CD4-positive, alpha-beta T cell treated with Interleukin-6 for 4 hours (primary cell): ENCODE measurements at places on chromosomes 2 and 18.

- no peak for DNase-seq
These were observed 125.6 kb upstream of the CELF4 start for GRCh38 chr18:37691162-37691561.

DNA sequence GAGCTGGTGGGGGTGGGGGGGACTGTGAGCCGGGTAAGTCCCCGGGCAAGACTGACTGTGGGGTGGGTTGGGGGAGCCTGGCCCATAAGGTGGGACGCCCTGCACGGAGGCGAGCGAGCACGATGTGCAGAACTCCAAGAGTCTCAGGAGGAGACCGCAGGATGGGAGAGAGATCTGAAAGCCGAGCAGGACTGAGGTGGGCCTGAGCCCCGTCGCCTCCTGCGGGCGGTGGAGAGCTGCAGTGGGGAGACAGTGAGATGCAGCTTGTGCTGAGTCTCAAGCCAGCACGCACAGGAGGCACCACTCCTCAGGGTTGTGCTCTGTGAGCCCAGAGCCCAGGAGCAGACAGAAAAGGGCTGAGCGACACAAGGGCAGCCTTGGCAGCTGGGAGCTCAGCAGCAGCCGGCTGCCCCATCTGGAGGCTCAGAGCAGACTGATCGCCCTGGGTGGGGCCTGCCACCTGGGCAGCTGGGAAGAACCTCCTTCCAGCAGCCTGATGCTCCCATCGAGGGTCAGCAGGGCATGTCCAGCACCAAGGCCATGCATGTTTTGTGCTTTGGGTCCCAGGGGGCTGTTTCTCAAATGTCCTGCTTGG lies 15.9 kb downstream of the ARHGEF4 start:
- DNase-seq = no peak

- no peak for DNase-seq
These were observed 713 bp downstream of the ATOH8 start for GRCh38 chr2:85754313-85755095.

GRCh38 chr2:107669335-107669734 lies 157.4 kb upstream of the RGPD4 start:
- no peak for DNase-seq

DNA sequence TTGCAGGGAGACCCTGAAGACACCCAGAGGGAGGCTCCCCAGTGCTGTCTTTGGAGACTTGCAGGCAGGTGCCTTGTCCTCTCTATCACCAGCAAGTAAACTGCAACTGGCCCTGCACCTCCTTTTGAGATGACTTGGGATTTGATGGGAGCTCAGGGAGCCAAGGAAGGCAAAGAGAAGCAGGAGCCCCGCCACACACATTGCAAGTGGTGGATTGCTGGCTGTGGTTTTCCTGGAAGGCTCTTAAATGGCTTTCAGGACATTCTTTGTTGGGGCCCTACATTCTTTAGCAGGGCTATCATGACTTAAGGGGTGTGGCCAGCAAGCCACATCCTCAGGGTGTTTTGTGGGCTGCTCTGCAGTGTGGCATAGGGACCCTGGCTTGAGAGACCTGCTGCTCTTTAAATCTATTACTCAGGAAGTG lies 39.9 kb upstream of the CDC42EP3 start:
- peak; percentile 48 for DNase-seq

DNA sequence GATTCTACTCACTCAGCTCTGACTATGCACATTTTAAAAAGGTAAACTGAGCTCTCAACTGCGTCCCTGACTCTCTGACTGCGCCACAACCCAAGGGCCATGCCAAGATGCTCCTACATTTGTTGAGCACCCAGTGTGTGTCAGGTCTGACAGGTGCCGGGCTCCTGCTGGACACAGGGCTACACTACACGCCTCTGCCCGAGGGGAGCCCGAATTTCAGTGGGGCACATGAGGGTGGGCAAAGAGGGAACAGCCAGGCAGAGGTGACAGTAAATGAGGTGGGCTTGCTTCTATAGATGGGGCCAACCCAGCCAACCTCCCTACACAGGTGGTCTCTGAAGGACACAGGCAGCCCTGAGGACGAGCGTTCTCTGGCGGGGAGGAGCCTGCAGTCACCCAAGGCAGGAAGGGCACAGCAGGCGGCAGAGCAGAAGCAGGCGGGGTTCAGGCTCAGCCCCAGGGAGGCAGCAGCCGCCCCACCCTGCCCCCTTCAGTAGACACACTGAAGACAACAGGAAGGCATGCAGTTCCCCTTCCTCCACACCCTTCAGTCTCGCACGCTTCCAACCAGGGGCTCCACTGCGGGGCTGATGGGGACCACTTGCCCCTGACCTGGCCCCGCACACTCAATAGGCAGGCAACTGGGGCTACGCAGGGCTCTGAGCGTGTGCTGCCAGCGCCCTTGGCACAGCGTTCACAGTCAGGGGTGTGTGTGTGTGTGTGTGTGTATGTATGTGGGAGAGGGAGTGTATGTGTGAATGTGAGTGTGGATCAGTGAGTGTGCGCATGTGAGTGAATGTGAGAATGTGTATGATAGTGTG lies 98.4 kb downstream of the UXS1 start:
- peak; percentile 94 for DNase-seq

- DNase-seq = no peak
These were observed 9.9 kb downstream of the UBE2E3 start for GRCh38 chr2:180990337-180990736.

DNA sequence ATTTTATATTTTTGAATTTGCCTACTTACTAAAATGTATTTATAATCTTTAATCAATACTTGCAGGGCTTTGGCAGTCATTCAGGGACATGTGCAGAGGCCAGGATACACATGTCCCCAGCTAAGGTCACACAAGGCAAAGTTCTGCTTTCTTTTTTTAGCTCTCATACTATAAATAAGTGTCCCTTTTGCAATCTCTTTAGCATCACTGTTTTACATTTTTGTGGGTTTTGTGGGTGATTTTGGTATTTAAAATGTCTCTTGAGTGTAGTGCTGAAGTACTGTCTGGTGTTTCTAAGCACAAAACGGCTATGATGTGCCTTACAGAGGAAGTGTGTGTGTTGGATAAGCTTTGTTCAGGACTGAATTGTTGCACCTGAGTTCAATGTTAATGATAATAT lies 309.0 kb upstream of the GULP1 start:
- no peak for DNase-seq

GRCh38 chr2:95359501-95359930 lies 43.0 kb upstream of the FAHD2A start:
- no peak for DNase-seq

DNA sequence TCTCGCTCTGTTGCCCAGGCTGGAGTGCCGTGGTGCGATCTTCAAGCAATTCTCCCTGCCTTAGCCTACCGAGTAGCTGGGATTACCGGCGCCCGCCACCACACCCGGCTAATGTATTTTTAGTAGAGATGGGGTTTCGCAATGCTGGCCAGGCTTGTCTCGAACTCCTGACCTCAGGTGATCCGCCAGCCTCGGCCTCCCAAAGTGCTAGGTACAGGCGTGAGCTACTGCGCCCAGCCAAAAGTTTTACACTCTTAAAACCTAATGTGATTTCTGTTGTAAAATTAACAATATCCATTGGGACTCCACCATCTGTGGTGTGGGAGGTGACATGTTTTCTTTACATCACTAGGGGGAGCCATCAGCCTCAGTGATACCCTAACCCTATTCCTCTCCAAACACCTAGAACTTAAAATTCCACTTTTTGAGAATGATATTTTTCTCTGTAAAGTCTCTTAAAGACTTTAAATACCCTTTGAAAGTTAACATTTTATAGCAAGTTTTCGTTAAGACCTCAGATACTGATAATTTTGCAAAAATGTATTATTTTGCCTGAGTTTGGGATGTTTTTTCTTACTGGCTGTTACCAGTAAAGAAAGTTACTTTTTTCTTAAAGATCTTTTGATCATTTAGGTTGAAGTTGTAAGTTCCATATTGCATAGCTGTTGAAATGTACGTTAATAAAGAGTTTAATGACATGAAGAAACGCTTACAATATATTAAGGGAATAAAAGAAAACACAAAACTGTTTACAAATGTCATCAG lies 11.6 kb upstream of the EIF2AK2 start:
- DNase-seq = peak; percentile 43

GRCh38 chr2:213017404-213017803 lies 134.0 kb downstream of the IKZF2 start:
- no peak for DNase-seq

GRCh38 chr2:106863387-106863786 lies 22.6 kb downstream of the ST6GAL2 start:
- DNase-seq = no peak

DNA sequence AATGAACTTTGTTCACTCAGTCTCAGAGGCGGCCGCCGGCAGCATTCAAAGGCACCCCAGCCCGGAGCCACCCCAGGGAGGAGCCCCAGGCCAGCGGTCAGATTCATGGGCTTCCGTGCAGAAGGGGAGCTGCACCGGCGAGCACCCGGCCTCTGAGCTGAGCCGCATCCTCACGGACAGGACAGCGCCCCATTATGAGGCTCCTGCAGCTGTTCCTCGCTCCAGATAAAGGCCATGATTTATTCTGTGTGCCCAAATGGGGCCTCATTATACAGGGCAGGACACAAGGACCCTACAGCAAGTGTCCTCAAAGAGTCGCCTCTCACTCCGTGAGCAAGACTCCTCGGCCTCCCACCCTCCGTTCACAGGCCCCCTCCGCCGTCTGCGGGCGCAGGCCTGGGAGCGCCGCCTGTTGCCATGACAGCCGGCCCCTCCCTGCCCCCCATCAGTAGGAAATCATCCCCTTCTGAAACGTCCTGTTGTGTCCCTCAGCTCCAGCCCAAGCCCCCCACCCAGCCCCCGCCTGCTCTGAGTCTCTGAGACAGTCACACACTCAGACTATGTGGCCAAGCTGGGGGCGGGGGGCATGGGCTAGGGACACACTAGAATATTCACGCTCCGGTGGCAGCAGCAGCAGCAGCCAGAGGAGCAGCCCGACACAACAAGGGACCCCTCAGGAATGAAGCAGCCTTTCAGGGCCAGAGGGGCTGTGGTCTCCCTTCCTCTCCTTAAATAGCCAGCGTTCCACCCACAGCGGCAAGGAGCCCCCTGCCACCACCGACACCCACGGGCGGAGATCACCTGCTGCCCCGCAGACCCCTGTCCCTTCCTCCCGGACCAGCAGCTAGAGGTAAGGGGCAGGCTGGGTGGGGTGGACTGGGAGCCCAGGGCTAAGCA lies at the start of gene GPR17:
TSS of gene GPR17 (plus strand) at position 759 of the 897 bp plus-strand sequence. CDS start 4,583 bp downstream, outside the sequence.
- no peak for DNase-seq

DNA sequence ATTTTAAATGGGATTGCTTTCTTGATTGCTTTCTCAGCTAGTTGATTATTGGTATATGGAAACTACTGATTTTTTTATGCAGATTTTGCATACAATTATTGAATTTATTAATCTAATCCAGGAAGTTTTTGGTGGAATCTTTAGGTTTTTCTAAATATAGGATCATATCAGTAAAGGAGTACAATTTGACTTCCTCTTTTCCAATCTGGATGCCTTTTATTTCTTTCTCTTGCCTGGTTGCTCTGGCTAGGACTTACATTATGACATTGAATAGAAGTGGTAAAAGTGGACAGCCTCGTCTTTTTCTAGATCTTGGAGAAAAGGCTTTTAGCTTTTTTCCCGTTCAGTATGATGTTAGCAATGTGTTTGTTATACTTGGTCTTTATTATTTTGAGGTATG lies 51.3 kb downstream of the OTX1 start:
- no peak for DNase-seq

DNA sequence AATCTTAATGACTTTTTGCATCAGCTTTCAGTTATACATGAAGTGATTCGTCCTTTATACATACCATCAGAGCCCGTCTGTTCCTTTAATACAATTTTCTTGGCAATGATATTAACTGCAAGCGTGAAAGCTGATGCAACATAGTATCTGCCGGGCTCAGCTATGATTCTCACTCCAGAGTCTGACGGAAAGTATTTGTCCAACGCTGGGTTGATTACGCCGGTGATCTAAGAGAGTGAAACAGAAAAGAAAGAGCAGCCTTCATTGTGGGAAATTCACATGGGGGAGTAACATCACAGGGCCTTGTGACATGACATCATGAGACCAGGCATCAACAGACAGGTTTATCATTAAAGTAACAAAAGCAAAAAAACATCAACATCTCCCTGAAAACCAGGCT lies 6.2 kb downstream of the ODC1 start:
- no peak for DNase-seq

DNA sequence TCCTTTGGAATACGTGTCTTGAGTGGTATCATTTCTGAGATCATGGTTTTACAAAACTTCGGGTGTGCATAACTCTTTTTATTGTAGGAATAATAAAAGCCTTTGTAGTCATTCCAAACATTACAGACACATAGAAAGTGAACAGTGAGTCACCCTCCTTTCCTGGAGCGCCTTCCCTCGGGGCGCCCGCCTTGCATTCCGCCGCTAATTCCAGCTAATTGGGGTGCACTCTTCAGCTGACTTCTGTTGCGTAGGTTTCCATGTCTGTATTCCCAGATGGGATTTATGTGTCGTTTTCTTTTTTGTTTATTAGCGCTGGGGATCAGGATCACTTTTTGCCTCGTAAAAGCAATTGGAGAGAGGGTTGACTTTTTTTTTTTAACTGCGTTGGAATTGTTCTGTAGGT lies 18.7 kb downstream of the SH3BP4 start:
- no peak for DNase-seq

- DNase-seq = no peak
These were observed 389.6 kb upstream of the CDH19 start for GRCh38 chr18:66993492-66993891.

GRCh38 chr2:113157897-113158753 lies 15.6 kb upstream of the PSD4 start:
- DNase-seq = peak; percentile 43

DNA sequence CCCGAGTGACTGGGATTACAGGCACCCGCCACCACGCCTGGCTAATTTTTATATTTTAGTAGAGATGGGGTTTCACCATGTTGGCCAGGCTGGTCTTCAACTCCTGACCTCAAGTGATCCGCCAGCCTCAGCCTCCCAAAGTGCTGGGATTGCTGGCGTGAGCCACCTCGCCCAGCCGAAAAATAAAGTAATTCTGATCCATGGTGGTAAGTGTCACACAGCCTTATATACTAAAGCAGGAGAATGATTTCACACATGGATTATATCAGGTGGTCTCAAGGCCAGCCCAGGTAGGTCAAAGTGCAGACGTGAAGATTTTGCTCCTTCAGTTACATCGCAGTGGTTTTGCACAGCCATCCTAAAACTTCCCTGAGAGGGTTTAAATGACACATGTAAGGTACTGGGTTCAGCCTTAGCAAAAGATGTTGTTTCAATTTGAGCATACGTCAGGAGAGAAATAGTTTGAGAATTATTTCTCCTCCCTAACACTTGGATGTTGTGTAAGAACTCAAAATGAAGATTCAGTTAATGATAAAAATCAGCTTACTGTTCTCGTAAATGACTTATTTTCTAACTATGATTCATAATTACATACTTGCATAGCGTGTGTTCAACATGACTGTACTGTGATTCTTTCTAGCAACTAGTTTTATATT lies 93.0 kb upstream of the SLC39A10 start:
- DNase-seq = peak; percentile 27

DNA sequence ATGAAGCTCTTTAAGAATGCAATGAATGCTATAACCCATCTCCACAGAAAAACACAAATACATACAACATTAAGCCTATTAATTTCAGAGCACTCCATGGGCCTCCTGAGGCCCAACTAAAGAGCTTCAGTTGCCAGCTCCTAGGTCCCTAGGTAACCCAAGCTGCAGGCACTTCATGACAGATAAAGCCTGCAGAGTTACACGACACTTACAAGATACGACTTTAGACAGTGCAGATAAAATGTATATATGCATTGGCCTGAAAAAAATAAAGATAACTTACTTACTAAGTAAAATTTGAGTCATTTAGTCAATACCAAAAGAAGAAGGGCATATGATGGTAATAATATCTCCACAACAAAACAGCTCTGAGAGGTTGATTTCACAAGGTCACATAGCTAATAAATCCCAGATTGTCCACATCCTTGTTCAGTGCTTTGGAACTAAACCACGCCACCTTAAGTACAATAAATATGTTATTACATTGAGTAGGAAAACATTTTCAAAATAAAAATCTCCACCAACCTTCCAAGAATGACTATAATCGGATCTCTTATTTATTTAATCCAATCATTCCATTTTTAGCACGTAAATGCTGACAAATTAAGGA lies 3.4 kb downstream of the MAP4K3 start:
- no peak for DNase-seq
